ENCODE measurements at places on chromosomes 2 and 18.

GRCh38 chr2:186515376-186515775, 29.3 kb downstream of the ZC3H15 start:
- peaks cover 2% of the 10 kb centered on the region for H3K36me3 ChIP-seq
- H3K4me1 ChIP-seq, result no peaks in the 10 kb centered on the region
- no peak overlapping the region for H3K27ac ChIP-seq

DNA sequence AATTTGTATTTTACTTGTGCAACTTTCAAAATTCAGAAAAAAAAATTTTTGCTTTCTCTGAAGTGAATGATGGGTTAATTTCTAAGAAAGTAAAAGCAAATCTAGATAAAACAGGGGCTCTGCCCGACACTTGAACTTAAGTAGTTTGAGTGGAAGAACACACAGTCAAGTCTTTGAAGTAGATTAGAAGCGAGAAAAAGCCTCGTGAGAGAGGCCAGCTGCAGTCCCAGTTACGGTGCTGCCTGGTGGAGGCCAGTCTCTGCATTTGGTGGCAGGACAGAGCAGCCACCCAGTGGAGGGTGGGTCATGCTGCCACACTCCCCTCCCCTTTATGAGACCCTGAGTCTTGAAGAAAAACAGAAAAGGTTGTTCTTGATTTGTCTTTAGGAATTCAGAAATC, 81.8 kb downstream of the INPP5D start:
- no peaks in the 10 kb centered on the region for H3K27me3 ChIP-seq
- H3K36me3 ChIP-seq, result no peaks in the 10 kb centered on the region
- no peak for DNase-seq
- no peak overlapping the region for H3K4me3 ChIP-seq

- H3K36me3 ChIP-seq, result no peaks in the 10 kb centered on the region
- H3K27me3 ChIP-seq, result no peaks in the 10 kb centered on the region
- no peak for DNase-seq
- H3K27ac ChIP-seq, result no peak overlapping the region
Observed at GRCh38 chr2:54866868-54867267, 143.4 kb downstream of the EML6 start.

DNA sequence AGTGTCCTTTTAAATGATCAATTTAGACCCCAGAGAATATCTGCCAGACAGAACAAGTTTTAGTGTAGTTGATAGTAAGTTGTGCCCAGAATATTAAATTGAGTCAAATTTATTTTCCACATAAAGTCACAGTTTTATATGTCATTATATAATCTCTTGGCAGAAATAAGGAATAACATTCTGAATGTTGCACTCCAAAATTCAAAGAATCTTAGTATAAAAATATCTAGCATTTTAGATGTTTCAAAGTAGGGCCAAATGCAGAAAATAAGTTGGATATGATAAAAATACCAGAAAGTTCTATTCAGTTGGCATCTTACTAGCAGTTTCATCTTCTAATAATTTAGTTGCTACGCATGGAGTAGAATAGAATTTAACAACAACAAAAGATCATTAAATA, 33.5 kb downstream of the SCN1A start:
- H3K4me3 ChIP-seq, result no peak overlapping the region
- H3K4me1 ChIP-seq, result no peaks in the 10 kb centered on the region
- H3K27me3 ChIP-seq, result no peaks in the 10 kb centered on the region
- H3K27ac ChIP-seq, result no peak overlapping the region
- no peaks in the 10 kb centered on the region for H3K36me3 ChIP-seq
- no peak for DNase-seq

DNA sequence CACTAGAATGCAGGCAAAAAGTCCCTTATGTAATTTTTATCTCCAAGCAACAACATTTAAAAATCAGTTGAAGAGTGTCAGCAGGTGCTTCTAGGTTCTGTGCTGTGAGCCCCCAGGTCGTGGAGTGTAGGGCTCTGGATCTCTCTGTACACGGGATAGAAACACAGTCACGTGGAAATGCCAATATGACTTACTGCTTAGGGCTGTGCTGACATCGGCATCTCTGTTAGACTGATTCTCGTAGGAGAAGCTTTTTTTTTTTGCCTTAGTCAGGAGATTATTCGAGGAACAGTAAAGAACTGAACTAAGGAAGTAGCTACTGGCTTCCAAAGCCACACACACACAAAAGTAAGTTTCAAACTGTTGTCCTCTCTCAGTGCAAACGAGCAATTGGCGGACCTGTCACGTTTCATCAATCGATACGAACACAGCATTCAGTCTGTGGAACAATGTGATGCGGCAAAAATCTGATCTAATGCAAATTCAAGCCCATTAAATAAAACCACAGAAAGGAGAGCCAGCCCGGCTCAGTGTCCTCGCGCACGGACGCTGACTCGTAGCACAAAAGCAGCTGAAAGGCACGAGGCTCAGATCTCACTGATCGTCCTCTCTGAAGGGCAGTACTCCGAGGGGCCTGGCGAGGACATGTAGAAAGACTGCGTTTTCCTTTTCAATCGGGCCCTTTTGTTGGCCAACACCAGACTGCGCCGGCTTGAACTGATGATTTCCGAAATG, 41.5 kb downstream of the PRELID3A start:
- no peak overlapping the region for H3K27ac ChIP-seq
- DNase-seq, result no peak
- H3K4me3 ChIP-seq, result no peak overlapping the region
- no peaks in the 10 kb centered on the region for H3K27me3 ChIP-seq

GRCh38 chr18:22169889-22170420, 566 bp downstream of the GATA6 start:
- DNase-seq, result no peak
- H3K4me3 ChIP-seq, result peak overlapping the region; percentile 54
- H3K27me3 ChIP-seq, result peaks cover 96% of the 10 kb centered on the region
- peak overlapping the region; percentile 33 for H3K27ac ChIP-seq
- peaks cover 53% of the 10 kb centered on the region for H3K4me1 ChIP-seq

DNA sequence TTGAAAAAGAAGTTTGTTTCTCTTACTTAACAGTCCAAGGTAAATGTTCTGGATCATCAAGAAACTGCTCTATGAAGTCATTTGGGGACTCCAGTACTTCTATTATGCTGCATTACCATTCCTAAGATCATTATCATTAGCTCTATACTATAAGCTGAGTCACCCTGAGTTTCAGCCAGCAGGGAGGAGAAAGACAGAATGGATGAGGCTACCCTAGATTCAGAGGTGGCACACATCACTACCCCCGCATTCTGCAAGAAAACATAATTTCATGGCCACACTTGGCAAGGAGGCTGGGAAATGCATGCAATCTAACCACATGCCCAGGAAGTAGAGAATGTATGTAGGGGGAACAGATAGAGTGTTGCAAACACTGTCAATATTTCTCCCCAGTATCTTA, 16.6 kb upstream of the LNPK start:
- no peak for DNase-seq
- H3K36me3 ChIP-seq, result no peaks in the 10 kb centered on the region
- H3K27me3 ChIP-seq, result no peaks in the 10 kb centered on the region
- H3K27ac ChIP-seq, result no peak overlapping the region
- H3K4me1 ChIP-seq, result no peaks in the 10 kb centered on the region
- H3K4me3 ChIP-seq, result no peak overlapping the region

DNA sequence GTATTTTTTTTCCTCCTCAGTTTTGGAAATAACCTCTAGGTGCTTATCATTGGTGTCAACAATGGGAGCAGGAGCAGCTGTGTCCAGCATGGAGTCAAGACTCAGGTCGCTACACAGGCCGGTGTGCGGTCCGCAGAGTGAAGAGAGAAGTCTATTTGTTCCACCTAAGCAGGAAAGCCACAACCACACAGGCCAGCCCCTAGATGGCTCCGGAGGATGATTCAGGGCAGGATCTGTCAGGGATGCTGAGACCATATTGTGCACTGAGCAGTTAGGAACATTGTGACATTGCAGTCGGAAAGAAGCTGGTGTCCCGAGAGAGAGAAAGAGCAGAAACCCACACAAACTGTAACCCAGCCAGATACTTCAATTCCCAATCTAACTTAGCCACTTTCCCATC, 136.9 kb downstream of the GAREM1 start:
- H3K27me3 ChIP-seq, result no peaks in the 10 kb centered on the region
- H3K4me1 ChIP-seq, result no peaks in the 10 kb centered on the region
- no peak overlapping the region for H3K4me3 ChIP-seq
- peak; percentile 29 for DNase-seq
- H3K27ac ChIP-seq, result no peak overlapping the region
- H3K36me3 ChIP-seq, result peaks cover 3% of the 10 kb centered on the region

- no peaks in the 10 kb centered on the region for H3K4me1 ChIP-seq
- no peak overlapping the region for H3K27ac ChIP-seq
- DNase-seq, result no peak
- H3K36me3 ChIP-seq, result no peaks in the 10 kb centered on the region
Observed at GRCh38 chr18:54089749-54090459, 134.6 kb downstream of the MBD2 start.

- H3K27me3 ChIP-seq, result no peaks in the 10 kb centered on the region
- H3K27ac ChIP-seq, result no peak overlapping the region
- no peak for DNase-seq
- H3K4me3 ChIP-seq, result no peak overlapping the region
Observed at GRCh38 chr2:217415316-217415715, 555.5 kb upstream of the TNP1 start.

DNA sequence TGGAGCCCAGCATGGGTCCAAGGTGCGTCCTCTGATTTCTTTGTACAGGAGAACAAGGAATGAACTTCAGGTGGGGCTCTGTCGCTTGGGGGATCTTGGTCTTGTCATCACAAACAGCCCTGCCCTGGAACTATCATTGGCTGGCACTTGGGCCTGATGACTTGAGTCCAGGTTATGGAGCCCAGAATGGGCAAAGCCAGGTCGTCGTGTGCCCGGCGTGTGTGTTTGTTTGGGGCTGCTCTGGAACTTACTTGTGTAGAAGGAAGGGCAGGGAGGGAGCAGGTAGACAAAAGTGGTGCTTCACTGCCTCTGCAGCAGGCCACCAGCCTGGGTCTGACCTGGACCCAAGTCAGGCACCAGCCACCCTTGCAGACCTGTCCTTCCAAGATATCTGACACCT, 306.3 kb upstream of the HS6ST1 start:
- no peak for DNase-seq
- H3K27ac ChIP-seq, result no peak overlapping the region
- no peak overlapping the region for H3K4me3 ChIP-seq

DNA sequence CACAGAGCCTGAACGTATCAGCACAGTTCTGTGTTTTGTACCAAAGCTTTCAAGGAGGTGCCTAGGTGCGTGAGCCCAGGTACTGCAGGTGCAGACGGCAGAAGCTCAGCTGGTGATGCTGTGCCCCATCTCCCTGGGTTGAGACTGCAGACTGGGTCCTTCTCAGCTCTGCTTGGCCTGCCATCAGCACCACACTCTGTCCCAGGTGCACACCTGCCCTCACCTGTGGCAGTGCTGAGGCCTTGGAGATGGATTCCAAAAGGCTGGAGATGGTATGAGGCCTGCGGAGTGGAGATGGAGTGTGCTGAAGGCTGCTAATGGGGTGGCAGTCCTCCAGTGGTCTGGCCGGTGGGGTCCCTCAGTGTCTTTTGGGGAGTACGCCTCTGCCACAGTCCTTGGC, 9.3 kb downstream of the LDLRAD4 start:
- peaks cover 22% of the 10 kb centered on the region for H3K36me3 ChIP-seq
- no peaks in the 10 kb centered on the region for H3K27me3 ChIP-seq
- H3K4me3 ChIP-seq, result no peak overlapping the region
- DNase-seq, result no peak
- H3K27ac ChIP-seq, result no peak overlapping the region
- peaks cover 41% of the 10 kb centered on the region for H3K4me1 ChIP-seq

DNA sequence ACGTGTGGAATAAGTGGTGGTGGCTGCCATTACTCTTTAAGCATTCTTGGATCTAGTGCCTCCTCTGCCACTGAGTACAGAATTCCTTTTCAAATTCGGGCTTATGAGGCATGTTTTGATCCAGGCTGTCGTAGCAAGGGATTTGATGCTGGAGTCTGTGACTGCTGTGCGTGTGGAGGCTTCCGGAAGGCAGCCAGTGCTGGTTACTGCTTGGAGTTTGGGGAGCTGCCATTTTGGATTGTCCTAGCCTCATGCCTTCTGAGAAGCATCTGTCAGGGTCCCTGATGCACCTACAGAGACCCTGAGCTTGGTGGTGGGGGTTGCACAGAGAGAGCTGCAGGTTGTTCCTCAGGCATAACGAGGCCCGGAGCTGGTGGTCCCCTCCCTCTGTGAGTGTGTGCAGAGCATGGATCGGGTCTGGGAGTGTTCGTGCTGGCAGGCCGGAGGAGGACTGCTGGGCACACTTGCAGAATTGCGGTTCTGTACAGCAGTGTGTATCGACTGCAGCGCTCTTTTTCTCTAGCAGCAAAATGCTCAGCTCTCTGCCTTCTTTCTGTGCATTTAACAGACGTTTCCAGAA, 7.7 kb downstream of the HPCAL1 start:
- no peak overlapping the region for H3K4me3 ChIP-seq
- H3K27ac ChIP-seq, result no peak overlapping the region
- H3K36me3 ChIP-seq, result no peaks in the 10 kb centered on the region
- DNase-seq, result peak; percentile 58
- H3K4me1 ChIP-seq, result peaks cover 10% of the 10 kb centered on the region
- no peaks in the 10 kb centered on the region for H3K27me3 ChIP-seq

DNA sequence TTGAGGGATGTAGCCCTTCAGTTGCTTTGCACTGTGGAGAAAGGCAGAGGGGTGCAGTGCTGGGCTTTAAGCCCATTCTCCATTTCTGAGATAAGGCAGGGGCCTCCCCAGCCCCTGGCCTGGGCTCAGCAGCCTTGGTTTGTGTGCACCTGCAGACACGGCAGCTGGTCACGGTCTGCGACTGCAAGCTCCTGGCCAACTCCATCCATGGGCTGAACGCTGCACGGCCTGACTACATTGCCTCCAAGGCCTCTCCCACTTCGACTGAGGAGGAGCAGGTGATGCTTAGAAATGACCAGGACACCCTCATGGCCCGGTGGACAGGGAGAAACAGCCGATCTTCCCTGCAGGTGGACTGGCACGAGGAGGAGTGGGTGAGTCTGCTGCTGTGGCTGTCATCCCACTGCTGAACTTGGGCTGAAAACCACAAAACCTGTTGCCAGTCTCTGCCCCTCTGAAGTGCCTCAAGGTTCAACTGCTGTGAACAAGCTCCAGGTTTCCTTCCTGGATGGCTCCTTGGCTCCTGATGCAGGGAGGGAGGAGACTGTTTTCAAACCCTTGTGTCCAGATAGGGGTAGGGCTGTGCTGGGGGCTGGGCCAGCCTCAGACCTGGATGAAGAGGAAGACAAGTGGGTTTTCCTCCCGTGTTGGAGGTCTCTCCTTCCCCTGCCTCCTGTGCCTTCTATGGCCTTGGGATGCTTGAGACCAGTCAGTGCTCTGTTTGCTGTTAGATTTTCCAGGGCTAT, 54.0 kb downstream of the COA5 start:
- DNase-seq, result no peak
- H3K27me3 ChIP-seq, result no peaks in the 10 kb centered on the region
- H3K36me3 ChIP-seq, result peaks cover 66% of the 10 kb centered on the region
- H3K4me3 ChIP-seq, result no peak overlapping the region
- H3K4me1 ChIP-seq, result no peaks in the 10 kb centered on the region
- H3K27ac ChIP-seq, result no peak overlapping the region

- H3K36me3 ChIP-seq, result no peaks in the 10 kb centered on the region
- no peaks in the 10 kb centered on the region for H3K27me3 ChIP-seq
Observed at GRCh38 chr2:172394002-172394401, 33.4 kb upstream of the ITGA6 start.

Data from spinal cord (tissue), 10 donors.